ENCODE measurements at places on chromosomes 7 and 10.

GRCh38 chr7:75045881-75046280, 27.7 kb downstream of the RCC1L start:
- DNase-seq: no peak

DNA sequence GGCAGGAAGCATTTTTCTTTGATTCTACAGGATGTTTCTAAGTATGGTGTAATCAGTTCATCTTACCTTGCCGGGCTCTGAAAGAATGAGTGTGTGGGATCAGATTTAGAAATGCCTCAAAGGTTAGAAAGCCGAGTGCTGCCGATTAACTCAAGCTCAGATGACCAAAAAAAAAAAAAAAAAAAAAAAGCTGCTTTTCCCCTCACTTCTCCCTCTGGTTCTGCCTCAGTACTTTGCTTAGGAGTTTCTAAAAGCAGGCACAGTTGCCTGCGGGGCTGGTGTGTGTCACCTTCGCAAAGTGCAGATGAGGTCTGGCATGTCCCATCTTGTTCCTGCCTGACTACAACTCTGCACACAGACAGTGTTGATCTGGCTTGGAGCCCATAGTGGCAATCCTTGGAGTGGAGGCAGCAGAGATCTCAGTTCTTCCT, 47.0 kb downstream of the KIAA1217 start:
- no peak for DNase-seq

GRCh38 chr7:91199601-91200000, 64.6 kb upstream of the FZD1 start:
- no peak for DNase-seq

DNA sequence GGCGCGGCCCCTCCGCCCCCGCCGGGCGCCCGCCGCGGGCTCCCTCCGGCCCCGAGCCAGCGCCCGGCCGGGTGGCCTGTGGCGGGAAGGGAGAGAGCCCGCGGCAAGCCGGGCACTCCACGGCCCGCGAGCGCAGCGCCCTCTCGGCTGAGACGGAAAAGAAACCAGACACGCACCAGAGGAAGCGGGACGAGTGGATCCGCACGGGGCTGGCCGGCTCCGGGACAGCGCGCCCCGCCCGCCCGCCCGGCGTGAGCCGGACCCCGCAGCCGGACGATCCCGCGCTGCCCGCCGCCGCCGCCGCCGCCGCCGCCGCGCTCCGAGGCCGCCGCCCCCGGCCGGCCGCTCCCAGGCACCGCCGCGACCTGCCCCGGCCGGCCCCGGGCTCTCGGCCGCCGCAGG, 300 bp downstream of the ARHGAP21 start:
- no peak for DNase-seq

DNA sequence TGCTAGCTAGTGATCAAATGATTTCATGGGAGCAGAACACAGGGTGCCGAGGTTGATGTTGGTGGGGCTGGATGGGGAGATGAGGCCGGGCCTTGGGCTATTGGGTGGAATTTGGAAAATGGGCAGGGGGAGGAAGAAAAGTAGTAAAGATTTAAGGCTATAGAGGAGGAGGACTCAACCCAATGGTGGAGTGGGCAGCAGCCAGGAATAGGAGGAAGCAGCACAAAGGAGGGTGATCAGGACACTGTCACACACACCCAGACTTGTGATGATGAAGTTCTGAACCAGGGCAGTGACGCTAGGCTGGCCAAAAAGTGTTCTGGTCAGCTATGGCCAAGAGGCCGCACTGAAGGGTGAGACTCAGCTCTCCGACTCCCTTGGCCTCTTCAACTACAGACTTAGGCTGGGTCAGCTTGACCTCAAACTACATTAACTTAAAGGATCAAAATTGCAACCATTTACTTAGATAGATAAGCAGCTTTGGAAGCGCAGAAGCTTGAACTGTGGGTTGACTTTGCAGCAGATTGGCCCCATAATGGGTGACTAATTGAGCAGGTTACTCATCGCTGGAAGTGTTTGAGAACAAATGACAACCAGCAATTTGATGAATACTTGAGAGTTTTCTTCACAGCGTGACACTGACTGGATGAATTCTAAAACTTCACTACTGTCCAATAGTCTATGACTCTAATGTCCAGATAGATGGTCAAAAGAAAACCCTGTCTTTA, 29.4 kb upstream of the GPR26 start:
- DNase-seq: no peak

GRCh38 chr10:48805848-48806247, 121.2 kb downstream of the WDFY4 start:
- DNase-seq: no peak

GRCh38 chr10:9635691-9636090, 1382.0 kb upstream of the CELF2 start:
- no peak for DNase-seq

DNA sequence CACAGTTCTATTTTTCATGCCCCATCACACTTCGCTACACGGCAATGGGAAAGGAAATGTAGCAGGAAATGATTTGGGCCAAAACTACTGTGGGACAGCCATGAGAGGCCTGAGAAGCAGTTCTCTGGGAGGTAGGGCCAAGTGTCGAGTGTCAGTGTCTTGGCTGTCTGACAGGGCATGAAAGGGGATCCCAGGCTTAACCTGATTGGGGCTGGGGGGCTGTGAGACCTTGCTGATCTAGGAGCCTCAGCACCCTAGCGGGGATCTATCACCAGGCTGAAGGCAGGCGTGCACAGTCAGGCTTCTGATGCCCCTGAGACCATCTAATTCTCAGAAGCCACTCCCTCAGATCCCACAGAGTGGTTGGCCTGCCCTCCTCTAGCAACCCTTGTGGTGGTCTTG, 58.2 kb upstream of the SLC25A13 start:
- DNase-seq: no peak

DNA sequence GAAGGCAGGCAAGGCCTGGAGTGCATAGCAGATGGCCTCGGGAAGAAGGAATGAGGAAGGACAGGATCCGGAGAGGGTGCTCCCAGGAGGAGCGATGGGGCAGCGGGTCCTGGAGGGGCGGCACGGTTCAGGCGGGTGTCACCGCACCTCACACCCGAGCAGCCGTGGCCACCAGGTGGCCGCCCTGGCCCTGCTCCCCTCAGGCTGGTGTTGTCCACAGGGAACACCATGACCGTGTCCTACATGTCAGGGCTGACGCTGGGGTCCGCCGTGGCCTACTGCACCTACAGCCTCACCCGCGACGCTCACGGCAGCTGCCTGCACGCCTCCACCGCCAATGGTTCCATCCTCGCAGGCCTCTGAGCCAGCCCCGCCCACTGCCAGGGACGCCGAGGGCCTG, 19.8 kb downstream of the SLC29A4 start:
- DNase-seq: no peak

- no peak for DNase-seq
Measured at GRCh38 chr10:34392641-34393170, 422.4 kb downstream of the PARD3 start.

GRCh38 chr10:19628767-19629560, 187.3 kb upstream of the PLXDC2 start:
- DNase-seq: no peak

- DNase-seq: no peak
Measured at GRCh38 chr10:83769281-83769820, 370.0 kb upstream of the GHITM start.
